ENCODE measurements at places on chromosomes 12 and 14. TPM values are rescaled to one million over a fixed set of nuclear protein-coding genes. Genes with fewer than 3 reads are reported as not detected.

SYT10 gene
- polyA plus RNA-seq: not detected

ALG10B gene
- 1.6 TPM for polyA plus RNA-seq

PROX2 gene
- not detected for polyA plus RNA-seq

PLA2G1B gene
- polyA plus RNA-seq: 0.22 TPM

GPN3 gene
- 9.4 TPM for polyA plus RNA-seq

GLT8D2 gene
- polyA plus RNA-seq: 3.8 TPM

TMEM119 gene
- polyA plus RNA-seq: 2.2 TPM

C12orf50 gene
- polyA plus RNA-seq: not detected

DNA sequence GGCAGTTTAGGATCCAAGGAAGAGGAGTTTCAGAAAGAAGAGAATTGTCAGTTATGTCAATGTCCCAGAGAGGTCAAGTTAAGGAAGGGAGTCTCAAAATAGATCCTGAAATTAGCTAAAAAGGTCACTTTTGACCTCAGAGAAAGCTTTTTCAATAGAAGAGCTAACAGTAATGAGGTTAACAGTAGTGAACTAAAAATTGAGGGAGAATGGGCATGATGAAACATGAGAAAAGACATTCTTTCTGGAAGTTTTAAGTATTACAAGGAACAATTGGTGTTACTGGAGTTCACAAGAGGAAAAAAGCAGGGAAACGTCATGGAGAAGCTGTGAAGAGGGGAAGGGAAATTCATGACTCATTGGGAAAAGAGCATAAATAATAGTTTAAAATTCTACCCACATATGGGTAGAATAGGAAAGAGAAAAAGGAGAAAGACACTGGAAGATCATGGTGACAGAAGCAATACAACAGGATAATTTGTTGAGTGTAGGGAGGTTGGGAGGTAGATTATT lies 381.2 kb upstream of the FAR2 start:
- DNase-seq: no peak

GRCh38 chr12:129607756-129608155 lies 296.1 kb downstream of the TMEM132D start:
- no peak for DNase-seq

GRCh38 chr14:50839691-50840090 lies 8.7 kb upstream of the NIN start:
- DNase-seq: no peak

GRCh38 chr14:104155513-104155912 lies 17.1 kb downstream of the KIF26A start:
- peak; percentile 54 for DNase-seq

DNA sequence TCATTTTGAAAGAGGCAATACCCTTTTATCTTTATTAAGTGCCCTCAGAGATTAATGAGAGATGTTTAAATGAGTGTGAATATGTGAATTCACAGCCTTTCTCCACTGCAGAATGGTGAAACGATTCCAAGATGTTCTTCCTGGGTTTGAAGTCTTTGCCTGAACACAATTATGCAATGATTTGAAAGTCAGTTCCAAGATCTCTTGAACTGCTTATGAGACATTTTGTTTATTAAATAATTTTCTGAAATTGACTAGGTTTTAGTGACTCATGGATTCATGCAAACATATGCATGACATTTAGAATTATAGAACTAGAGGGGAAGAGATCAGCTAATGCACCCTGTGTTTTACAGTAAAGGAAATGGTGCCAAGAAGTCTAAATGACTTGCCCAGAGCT lies 118.1 kb upstream of the SLC38A2 start:
- no peak for DNase-seq

DNA sequence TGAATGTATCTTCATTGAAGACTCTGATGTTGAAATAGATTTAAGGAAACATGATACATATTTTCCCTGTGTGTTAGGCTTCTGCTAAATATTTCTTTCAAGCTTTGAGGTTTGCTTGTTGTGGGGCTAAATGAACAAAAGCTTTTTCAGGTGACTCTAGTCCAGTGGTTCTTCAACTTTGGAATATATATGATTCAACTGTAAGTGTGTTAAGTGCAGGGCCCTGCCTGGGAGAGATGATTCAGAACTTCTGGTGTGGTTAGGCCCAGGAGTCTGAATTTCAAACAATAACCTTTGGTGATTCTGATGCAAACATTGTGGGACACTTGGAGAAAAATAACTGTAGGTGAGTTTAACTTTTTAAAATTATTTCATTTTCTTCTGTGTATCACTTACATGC lies 93.0 kb downstream of the TRHDE start:
- no peak for DNase-seq

DNA sequence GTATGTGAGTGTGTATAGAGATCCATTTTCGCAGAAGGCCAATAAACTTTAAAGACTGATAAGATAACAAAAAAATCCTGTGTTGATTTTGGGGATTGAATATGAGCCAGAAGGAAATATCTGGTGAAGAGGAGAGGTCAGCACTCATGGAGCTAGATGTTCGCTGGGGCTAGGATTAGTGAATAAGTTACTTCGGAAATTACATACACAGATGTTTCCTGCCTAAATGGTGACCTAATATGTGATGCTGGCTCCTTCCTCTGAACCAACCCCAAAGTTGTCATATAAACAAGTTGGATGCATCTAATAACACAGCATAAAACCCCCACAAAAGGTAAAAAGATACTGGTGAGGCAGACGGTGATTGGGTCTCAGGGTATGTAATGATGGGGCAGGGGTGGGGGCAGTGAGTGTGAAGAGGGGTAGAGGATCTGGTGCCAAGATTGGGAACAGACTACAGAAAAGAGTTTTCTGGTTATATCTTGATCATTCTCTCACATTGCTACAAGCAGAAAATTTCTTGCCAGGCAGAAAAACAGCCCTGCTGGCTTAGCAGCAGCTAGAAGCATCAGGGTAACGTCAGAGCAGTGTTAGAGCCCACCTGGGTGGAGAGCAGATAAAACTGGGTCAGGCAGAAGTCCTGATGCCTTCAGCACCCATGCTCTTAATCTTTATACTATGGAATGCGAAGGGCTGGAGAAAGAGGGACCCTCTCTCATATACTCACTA lies 140.4 kb upstream of the GZMB start:
- DNase-seq: peak; percentile 29

GRCh38 chr12:132783917-132784531 lies 22.4 kb upstream of the ANKLE2 start:
- no peak for DNase-seq

GRCh38 chr12:3253682-3254275 lies 176.6 kb downstream of the TSPAN9 start:
- peak; percentile 47 for DNase-seq

- no peak for DNase-seq
These were observed 260.1 kb downstream of the C12orf75 start for GRCh38 chr12:105590571-105590970.

- no peak for DNase-seq
These were observed 622 bp upstream of the WASHC3 start for GRCh38 chr12:102062419-102062806.

- no peak for DNase-seq
These were observed 958.4 kb upstream of the USP15 start for GRCh38 chr12:61301817-61302216.

GRCh38 chr12:91974541-91975085 lies 171.0 kb downstream of the BTG1 start:
- DNase-seq: no peak

GRCh38 chr14:22613736-22614239 lies 15.7 kb downstream of the ABHD4 start:
- no peak for DNase-seq

- no peak for DNase-seq
These were observed 181.6 kb upstream of the LMNTD1 start for GRCh38 chr12:25734529-25735180.

DNA sequence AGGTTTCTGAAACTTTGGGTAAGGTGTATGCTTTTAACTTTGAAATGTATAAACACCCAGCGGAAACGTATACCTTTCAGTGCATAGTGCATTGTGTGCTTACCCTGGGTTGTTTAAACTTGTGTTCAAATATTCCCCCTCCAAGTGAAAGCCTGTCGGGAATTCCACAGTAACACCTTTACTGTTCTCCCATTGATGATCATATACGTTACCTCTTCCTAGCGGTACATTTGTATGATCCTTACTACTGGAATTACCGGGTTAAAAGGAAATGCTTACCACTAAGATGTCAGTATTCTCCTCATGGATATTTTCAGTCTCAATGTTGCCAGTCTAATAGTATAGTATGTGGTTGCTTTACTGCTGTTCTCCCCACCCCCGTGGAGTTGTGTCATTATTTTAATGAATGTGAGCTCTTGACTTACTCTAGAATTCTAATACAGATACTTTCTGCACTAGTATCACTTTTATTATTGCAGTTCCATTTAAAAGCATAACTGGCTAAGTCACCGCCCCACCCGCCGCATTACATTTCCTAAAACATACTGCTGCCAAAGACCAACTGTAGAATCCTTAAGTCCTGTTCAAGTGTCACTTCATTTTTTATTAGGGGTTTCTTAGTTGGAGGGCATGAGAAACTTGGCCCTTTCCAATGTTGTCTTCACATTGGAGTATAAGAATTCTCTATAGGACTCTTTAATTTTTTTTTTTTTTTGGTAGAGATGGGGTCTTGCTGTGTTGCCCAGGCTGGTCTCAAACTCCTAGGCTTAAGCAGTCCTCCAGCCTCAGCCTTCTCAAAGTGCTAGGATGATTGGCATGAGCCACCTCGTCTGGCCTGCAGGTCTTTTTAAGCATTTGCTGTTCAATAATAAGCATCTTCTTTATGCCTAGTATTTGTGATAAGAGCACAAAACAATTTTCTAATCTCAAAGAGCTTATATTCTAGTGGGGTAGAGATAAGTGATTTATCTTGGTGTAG lies 24.9 kb downstream of the NUDT4 start:
- no peak for DNase-seq

DNA sequence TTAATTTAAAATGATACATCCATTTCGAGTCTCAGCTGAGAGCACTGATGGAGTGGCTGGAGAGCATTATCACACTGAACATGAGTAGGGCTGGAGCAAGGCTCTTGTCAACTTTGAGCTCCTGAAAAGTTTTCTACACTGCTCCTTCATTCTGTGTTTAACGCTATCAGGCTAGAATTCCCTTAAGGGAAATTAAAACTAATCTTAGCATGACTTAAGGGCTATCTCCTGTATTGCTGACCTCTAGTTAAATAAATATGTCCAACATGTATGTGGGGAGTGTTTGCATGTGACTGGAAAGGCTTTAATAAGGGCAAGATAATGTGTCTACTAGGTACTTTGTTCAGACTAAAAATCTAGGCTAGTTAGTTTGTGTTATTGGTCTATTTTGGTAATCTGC lies 116.7 kb upstream of the CAND1 start:
- no peak for DNase-seq

GRCh38 chr12:90253674-90254181 lies 545.1 kb upstream of the ATP2B1 start:
- DNase-seq: peak; percentile 39

GRCh38 chr12:6790496-6791150 lies 1.3 kb downstream of the CD4 start:
- no peak for DNase-seq

DNA sequence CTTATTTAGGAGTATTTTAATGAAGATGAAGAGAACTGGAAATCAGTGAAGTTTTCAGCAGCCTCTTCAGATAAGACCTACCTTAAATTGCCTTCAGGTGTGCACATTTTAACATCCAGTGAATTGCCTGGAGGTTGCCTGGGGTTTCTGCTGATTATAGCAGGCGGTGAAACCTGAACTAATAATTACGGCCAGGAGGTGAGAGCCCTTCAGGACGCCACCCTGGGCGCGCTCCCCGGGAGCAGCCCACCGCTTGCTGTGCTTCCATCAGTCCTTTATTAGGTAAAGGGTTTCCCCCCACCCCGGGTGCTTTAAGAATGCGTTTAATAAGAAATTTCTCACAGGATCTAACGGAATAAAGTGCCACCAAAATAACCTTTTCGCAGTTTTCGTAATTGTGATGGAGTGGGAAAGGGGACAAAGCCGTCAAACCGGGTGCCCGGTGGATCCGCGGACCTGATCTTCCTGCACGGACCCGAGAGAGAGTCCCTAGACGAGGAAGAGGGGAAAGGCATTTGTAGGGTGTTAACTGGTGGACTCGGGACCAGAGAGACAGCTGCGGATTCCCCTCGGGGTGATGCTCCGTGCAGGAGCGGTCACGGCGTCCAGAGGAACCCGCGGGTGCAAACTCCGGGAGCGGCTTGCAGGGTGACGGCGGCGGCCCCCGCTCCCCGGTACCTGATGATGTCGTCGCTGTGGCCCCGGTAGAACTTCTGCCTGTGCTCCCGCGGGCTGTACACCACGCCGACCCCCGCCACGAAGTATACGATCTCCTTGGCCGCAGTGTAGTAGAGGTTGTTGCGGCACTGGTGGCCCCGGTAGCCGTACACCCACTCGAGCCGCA lies 902 bp downstream of the EML5 start:
- DNase-seq: peak; percentile 11

DNA sequence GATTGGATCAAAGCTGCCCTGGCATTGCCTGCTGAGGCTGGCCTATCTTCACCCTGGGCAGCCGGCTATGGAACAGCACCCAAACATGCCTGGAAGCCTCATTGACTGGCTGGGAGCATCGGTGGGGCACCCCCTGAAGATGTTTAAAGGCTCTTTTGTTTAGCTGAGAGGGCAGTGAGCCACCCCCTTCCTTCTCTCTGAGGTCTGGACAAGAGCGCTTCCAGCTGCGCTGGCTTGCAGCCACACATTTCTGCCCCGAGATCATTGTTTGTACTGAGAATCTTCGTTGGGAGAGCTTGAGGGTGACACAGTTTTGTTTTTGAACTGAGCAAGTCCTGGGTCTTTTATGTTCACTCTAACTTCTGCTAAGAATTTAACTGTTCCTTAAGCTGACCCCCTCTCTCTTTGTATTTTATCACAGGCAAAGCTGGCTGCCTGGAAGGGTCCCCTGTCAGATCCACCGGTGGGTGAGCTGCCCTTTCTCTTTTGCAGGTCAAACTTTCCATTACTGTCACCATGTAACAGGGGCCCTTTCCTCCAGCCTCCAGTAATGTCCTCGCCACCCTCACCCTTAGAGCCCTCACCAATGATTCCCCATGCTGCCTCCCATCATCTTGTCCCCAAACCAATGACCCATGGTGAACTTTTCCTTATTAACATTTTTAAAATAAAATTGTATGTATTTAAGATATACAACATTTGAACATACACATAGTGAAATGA lies 212.2 kb downstream of the KIF26A start:
- DNase-seq: no peak

DNA sequence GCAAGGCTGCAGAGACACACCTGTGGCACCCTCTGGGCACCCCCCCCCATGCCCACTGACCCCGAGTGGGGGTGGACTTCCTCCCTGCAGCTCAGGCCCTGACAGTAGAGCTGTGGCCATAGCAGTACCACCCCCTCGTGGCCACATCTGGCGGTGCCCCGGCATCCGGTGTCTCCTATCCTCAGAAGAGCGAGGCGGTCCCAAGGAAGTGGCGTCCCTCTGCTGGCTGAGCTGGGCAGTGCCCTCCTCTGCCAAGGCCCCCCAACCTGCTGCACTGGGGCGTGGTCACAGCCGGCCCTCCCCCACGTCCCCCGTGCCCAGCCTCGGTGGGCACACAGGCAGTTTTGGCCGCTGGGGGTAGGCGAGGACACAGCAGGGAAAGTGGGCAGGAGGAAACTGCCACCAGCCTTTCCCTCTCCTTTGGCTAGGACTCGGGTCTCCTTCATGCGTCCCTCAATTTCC lies 6.0 kb upstream of the SLC6A12 start:
- DNase-seq: peak; percentile 67

Measured in heart right ventricle (tissue), 16 donors.